Fibroblast of pulmonary artery (primary cell): ENCODE measurements at places on chromosomes 3 and 15.

GRCh38 chr15:57563416-57563815, 28.3 kb upstream of the MYZAP start:
- DNase-seq = no peak

DNA sequence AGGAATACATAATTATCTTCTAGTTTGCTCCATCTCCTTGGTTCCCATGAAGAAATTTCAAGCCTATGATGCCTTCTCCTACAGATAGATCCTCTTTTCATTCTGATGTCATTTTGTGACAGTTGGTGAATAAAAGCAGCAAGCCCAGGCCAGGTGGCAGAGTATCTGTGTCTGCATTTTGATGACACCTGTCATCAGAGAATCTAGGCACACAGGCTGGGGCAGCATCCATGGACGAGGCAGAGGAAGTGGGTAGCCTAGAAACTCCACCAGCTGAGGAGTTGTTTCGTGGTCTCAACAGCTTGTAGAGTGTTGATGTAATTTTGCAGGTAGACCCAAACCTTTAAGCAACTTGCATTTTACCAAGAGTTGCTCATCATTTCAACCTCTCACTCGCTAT, 269.8 kb downstream of the FEZF2 start:
- no peak for DNase-seq

DNA sequence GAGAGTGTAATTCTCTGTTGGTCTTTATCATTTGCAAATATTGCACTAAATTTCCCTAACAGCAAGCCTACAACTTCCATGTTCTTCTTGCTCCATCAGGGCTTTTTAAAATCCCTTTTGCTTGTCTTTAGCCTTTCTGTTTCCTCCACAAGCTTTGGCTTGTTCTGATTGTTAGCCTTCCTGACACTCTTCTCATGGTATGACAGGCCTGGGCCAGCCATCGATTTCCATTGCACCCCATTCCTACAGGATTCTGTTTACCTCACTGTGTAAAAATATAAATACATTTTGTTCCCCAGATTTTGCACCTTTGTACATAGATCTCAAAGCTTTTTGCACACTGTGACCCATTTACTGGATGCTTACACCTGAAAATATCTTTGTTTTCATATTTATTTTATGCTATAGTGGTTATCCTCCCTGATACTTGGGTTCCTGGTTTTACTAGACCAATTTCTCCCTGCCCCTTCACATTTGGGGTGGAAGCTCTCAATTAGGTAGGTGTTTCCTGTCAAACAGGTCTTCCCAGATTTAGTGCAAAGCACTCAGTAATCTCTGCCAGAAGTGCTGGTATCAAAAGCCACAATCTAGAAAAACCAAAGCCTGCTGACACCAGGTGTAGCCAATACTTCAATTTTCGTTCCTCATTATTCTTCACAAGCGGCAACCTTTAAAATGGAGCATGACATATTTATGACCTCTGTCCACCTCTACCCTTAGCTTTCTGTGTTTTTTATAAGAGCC, 57.9 kb upstream of the PPP2R3A start:
- DNase-seq = no peak

DNA sequence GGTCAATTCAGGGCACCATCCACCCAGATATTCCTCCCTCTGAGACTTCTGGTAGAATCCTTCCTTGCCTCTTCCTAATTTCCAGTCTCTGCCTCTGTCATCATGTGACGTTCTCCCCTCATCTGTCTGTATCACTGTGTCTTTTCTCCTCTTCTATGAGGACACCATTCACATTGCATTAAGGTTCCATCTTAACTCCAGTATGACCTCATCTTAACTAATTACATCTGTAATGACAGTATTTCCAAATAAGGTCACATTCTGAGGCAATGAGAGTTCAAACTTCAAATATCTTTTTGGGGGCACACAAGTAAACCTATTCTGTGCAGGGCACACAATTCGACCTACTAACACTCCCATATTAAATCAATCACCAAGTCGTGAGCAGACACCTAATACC, 169.7 kb downstream of the FHIT start:
- no peak for DNase-seq

- DNase-seq = no peak
Measured at GRCh38 chr15:89998923-89999675, 2.0 kb upstream of the ZNF710 start.

DNA sequence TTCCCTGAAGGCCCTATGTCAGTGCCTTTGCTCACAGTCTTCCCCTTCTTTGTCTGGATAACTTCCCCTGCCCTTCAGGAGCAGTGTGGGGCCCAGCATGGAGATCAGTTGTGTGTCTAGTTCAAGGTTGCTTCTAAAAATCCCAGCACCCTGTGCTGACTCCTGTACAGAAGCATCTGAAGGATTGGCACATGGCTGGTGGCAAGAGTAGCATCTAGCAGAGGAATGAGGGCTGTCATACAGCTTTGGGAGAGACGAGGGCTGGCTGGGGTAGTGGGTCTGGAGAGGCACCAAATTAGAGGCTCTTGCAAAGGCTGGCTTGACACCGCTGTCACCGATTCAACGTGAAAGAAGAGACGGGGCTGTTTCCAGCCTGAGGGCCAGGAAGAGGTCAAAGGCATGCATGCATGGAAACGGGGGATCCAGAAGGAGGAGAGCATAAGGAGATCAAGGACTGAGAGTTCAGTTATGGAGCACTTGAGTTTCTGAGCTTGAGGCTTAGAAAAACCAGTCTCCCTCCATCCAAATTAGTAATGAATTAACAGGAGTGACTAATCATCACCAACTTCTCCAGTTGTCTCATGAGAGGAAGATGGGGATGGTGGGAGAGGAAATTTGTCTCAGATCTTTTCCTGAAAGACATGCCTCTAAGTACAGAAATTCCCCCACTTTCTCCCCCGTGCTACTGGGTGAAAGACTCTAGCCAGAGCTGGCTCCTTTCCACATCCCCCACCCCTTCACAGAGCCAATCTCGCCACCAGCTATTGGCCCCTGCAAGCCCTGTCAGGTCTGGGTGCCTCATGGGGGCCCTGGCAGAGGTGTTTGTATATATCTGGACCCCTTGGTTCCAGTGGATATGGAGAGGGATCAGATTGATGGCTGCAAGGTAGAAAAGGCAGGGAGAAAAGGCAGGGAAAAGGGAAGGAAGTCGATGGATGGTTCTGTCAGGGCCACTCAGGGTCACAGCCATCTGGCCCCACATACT, 45.9 kb downstream of the SLCO2A1 start:
- DNase-seq = no peak

- no peak for DNase-seq
Measured at GRCh38 chr15:86355801-86356200, 276.1 kb downstream of the AGBL1 start.

GRCh38 chr15:38253351-38253781, 730 bp downstream of the SPRED1 start:
- peak; percentile 77 for DNase-seq

GRCh38 chr3:116897382-116897781, 187.8 kb downstream of the TUSC7 start:
- no peak for DNase-seq

- DNase-seq = no peak
Measured at GRCh38 chr3:51297333-51297732, 87.8 kb upstream of the MANF start.
